ENCODE measurements at places on chromosomes 1 and 21.

- no peak for DNase-seq
Measured at GRCh38 chr1:2952371-2952770, 68.9 kb upstream of the ACTRT2 start.

- no peak for DNase-seq
Measured at GRCh38 chr21:16455978-16456377, 726.2 kb downstream of the USP25 start.

DNA sequence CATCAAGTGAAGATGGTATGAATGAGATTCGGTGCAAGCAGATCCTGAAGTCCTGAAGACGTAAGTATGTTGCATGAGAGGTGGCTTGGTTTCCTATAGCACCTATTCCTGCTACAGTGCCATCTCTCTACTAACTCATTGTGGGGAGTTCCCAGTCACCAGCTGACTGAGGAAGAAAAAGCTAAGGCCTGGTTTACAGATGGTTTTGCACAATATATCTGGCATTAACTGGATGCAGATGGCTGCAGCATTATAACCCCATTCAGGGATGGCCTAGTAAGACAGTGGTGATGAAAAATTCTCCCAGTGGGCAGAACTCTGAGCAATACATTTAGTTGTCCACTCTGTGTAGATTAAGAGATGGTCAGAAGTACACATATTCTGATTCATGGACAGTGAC, 36.7 kb downstream of the RTCA start:
- DNase-seq, result no peak

- no peak for DNase-seq
Measured at GRCh38 chr1:114296413-114296812, 142.7 kb upstream of the SYT6 start.

DNA sequence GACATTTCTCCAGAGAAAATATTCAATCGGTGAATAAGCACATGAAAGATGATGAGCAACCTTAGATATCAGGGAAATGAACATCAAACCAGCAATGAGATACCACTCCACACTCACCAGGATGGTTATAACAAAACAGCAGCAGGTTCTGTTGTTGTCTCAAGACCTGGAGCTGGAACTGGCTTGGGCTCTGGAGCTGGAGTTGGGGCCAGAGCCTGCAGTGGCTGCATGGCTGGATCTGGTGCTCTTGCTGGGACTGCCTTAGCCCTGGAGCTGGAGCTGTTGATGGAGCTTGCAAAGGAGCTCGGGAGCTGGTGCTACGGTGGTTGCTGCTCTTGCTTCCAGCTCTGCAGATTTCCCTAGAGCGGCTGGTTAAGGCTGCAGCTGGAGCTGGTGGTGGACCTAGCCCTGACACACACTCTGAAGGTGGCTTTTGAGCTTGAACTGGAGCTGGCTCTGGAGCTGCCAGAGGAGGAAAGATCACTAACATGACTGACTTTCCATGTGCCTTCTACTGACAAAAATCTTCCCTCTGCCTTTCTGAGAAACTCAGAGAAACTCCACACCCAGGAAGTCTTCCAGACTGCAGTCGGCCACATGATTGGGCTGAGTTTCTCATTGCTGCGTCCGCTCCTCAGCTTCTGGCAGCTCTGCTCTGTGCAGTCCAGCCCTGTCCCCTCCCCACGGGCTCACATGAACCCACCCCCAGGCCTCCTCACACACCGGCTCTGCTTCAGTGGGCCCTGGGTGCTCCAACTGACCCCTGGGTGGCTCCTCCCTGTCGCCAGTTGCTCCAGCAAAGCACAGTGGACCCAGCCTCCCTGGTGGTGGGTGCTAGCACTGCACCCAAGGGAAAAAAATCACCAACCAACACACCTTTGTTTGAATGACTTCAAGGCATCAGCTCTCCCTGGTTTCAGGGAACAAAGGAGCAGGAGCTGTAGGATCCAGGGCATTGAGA, 139.1 kb upstream of the FMN2 start:
- no peak for DNase-seq

DNA sequence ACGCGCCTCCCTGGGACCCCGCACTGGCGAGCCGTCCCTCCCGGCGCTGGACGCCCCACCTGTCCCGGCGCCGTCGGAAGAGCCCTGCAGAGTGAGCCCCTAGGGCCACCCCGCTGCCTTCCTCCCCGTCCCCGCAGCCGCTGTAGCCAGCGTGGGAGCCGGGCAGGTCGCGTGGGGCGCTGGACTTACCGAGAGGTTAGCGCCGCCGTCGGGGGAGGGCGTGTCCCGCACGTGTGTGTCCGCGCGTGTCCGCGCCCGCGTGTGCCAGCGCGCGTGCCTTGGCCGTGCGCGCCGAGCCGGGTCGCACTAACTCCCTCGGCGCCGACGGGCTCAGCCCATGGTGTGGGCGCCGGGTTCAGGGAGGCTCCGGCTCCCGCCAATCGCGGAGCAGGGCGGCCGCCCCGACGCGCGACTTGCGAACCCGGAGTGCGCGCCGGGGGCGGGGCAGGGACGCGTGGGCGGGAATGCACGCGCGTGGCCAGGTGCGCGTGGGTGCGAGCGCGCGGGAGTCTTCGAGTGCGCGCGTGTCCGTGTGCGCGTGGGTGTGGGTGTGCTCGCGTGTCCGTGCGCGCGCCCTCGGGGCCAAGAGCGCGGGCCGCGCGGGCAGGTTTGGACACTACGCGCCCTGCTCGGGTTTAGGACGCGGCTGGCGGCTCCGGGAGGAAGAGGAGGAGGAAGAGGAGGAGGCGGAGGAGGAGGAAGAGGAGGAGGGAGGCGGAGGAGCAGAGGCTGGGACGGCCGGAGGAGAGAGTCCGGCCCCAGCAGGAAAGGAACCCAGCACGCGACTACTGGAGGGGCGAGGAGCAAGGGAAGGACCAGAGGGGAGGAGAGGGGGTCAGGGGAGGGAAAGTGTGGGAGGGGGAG, 145.2 kb upstream of the ETS2 start:
- DNase-seq, result no peak

- no peak for DNase-seq
Measured at GRCh38 chr1:189434461-189434860, 1043.2 kb downstream of the BRINP3 start.

- DNase-seq, result no peak
Measured at GRCh38 chr1:66770694-66771093, 18.4 kb downstream of the DYNLT5 start.

GRCh38 chr1:152189657-152190442, 30.8 kb upstream of the RPTN start:
- DNase-seq, result no peak

DNA sequence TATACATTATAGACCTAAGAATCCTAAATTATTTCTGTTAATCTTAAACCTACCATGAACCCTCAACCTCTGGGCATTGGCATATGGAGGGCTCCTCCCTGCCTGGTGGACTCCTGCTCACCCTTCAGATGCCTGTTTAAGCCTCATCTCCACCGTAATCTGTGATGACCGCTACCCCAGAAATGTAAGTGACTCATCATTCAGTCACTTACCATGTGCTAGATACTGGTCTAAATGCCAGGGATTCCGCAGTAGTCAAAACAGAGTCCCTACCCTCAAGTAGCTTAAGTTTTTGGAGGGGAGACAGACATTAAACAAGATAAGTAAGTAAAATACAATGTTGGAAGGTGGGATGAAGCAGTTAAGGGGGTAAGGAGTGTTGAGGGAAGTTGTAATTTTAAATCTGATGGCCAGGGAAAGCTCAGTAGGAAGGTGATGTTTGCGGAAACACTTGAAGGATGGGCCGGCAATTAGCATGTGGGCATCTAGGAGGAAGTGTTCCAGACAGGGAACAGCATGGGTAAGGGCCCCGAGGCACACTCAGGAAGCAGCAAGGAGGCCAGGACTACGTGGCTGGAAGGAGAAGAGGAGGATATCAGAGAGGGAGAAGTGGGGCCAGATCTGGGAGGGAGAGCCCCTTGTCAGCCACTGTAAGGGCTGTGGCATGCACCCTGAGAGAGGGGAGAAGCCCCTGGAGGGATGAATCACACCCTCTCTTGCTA, 141.7 kb upstream of the HOOK1 start:
- DNase-seq, result no peak

- DNase-seq, result no peak
Measured at GRCh38 chr1:218804014-218804785, 369.5 kb upstream of the LYPLAL1 start.

DNA sequence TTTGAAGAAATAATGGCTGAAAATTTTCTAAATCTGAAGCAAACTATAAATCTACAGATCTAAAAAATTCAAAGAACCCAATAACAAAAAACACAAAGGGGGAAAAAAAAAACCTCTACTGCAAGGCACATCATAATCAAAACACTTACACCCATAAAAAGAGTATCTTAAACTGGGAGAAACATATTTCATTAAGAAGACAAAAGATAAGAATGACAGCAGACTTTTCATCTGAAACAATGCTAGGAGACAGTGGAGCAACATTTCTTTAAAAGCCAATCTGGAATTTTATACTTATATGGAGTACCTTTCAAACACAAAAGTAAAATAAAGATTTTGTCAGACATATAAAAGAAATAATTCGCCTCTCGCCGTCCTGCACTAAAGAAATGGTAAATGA, 49.1 kb downstream of the COP1 start:
- no peak for DNase-seq

DNA sequence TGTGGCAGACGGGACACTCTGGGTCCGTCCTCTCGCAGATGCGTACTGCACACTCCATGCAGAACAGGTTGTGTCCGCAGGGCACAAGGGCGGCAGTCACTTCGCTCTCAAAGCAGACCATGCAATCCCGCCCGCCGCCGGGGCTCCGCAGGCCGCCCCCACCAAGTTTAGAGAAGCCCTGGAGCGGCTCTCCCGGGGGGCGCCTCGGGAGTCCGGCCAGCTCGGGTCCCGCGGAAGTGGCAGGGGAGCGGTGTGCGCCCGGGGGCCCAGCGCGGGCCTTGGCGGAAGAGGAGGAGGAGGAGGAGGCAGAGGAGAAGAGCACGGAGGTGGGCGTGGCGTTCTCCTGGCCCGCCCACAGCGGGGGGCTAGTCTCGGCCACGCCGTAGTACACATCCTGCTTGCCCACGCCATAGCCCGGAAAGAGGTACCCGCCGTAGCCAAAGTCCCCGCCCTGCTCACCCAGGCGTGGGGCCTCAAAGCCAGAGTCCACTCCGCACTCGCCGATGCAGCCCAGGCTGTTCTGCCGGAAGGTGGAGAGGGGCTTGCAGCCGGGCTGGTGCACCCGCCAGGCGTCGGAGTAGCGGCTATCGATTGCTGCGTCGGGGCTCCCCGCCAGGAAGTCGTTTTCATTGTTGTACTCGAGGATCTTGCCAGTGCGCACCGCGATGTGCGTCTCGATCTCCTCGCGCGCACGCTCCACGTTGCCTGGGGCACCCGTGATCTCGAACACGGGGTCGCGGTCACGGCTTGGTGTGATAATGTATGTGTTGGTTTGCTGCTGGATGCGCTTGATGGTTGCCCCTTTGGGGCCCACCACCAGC, 5.4 kb downstream of the MEX3A start:
- peak; percentile 36 for DNase-seq

GRCh38 chr21:42062236-42063022, 8.7 kb upstream of the UMODL1 start:
- DNase-seq, result no peak

GRCh38 chr1:2783069-2783434, 18.4 kb downstream of the TTC34 start:
- DNase-seq, result no peak

DNA sequence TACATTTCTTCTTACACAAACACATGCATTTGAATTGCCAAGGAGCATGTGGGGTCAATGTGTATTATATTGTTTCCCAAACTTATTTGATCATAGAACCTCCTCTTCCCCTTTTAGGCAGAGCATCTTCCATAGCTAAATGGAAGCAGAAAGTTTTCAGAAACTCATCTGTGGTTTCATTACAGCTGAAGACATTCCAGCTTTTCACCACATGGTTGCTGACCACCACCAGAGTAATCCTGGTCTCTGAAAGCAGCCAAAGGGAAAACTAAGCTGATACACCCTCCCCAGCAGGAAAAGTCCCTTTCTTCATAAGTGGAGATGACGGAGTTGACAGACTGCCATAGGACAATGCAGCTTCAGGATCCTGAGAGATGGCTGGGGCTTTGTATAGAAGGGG, 30.2 kb upstream of the OTUD3 start:
- DNase-seq, result no peak

- DNase-seq, result no peak
Measured at GRCh38 chr1:152166966-152167365, 7.9 kb upstream of the RPTN start.

DNA sequence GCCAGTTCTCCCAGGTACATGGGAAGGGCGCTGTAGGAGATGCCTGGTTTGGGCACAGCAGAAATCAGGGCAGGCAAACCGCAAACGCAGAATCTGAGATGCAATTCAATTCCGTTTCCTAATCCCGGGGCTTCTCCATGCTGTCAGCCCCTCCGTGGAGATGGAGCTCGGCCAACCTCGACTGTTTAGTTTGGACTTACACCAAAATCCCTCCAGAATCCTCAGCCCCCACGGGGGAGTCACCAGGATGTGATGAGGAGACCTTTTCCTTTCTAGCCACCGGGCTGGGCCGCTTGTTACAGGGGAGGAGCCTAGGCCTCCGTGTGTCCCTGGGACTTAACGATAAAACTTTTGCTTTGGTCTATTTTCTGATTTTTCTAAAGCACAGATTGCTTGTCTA, 7.9 kb downstream of the SLC2A7 start:
- DNase-seq, result no peak

Data from neural crest cell (in vitro differentiated cells).